ENCODE measurements at places on chromosomes 11 and 22. TPM values are rescaled to one million over a fixed set of nuclear protein-coding genes. Genes with fewer than 3 reads are reported as not detected.

DNA sequence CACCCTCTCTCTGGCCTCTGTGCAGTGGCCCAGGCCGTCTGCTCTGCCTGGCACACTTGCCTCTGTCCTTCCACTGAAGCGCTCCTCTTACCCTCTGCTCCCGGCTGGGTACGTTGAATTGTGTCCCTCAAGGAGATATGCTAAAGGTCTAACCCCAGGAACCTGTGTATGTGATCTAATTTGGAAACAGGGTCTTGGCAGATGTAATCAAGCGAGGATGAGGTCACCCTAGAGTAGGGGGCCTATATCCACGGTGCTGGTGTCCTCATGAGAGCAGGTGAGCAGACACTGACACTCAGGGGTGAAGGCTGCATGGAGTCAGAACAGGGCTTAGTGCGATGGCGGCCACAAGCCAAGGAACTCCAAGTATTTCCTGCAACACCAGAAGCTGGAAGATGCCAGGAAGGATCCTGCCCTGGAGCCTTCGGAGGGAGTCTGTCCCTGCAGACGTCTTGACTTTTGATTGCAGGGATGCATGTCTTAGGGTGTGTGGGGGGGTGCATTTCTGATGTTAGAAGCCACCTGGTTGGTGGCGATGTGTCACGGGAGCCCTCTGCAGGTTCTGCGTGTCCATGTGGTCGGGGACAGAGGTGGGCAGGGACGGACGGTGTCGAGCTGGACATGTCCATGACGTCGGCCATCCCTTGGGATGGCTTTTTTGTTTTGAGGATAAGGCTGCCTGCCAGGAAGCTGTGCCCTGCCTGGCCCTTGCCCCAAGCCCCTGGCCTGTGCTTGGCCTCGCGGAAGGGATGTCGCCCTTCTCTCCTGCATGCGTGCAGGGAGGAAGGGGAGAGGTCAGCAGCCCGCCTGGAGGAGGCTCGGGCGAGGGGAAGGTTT is 68.6 kb downstream of the LRP5 start:
- no peak for DNase-seq
- no peak overlapping the region for H3K4me3 ChIP-seq
- no peaks in the 10 kb centered on the region for H3K27me3 ChIP-seq
- peaks cover 75% of the 10 kb centered on the region for H3K4me1 ChIP-seq
- H3K27ac ChIP-seq: peak overlapping the region; percentile 20

DNA sequence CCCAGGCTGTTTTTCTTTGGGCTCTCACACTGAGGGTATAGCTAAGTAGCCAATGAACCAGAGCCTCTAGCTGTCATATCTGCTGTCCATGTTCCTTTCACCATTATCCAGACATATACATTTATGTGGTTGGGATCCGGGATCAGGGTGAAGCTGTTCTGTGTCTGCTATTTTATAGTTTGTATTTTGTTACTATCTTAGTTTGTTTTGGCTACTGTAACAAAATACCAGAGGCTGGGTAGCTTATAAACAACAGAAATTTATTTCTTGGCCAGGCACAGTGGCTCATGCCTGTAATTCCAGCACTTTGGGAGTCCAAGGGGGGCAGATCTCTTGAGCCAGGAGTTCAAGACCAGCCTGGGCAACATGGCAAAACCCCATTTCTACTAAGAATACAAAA is 40.5 kb upstream of the CABP7 start:
- DNase-seq: no peak
- no peak overlapping the region for H3K4me3 ChIP-seq
- H3K27ac ChIP-seq: no peak overlapping the region
- no peaks in the 10 kb centered on the region for H3K4me1 ChIP-seq
- no peaks in the 10 kb centered on the region for H3K36me3 ChIP-seq
- no peaks in the 10 kb centered on the region for H3K27me3 ChIP-seq

DNA sequence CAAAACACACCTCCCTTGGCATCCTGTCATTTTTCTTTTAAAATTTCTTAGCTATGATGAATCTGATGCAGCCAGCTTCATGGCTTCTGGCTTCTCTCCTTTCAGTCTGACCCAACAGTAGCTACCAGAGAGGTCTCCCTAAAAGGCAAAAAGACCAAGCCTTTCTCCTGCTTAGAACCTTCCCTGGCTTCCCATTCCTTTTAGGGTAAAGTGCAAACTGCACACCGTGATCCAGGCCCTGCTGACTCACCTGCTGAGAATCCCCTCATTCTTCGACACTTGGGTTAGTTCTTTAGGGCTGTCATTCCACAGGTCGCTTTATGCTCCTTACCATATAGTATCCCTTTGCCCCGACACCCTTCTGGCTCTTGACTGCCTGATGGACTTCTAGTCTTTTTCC is 362.4 kb downstream of the MIAT start:
- no peaks in the 10 kb centered on the region for H3K27me3 ChIP-seq
- H3K27ac ChIP-seq: no peak overlapping the region
- no peaks in the 10 kb centered on the region for H3K4me1 ChIP-seq
- H3K36me3 ChIP-seq: no peaks in the 10 kb centered on the region
- DNase-seq: no peak
- no peak overlapping the region for H3K4me3 ChIP-seq

The MS4A1 gene
- 0.26 TPM for total RNA-seq

The TRMU gene
- 20.6 TPM for total RNA-seq

The PARVA gene
- 23.3 TPM for total RNA-seq

The NFAM1 gene
- total RNA-seq: 4.2 TPM

Measured in right lobe of liver (tissue), 6 donors.